ENCODE measurements at places on chromosomes 1 and 21.

DNA sequence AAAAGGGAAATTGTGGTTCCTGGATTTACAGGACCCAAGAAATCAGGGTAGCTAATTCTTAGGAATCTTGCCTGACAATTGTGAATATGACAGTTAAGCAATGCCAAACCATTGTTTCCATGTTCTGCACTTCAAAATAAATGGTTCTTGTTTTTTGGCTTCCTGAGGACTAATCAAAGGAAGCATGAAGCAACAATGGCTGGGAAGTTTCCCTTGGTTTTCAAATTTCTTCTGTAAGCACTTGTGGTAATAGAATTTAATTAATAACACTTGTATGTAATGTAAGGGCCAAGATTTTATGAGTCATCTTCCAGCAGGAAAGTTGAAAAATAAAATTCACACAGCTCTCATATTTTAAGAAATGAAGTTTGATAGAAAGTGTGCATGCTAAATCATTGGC lies 31.7 kb downstream of the JAM2 start:
- no peak for DNase-seq

DNA sequence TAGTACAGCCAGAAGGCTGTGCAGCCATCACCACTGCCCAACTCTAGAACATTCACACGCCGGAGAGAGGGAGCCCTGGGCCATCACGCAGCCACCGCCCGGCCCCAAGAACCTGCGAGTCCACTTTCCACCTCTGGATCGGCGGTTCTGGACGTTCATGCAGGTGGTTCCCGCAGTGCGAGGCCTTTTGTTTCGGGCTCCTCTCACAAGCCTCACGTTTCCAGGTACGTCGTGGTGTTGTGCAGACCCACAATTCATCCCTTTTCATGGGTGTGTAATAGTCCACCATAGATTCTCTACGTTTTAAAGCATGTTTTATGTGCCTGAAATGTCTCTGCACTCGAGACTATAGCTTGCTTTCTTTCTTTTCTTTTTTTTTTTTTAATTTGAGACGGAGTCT lies 23.6 kb downstream of the COL18A1 start:
- no peak for DNase-seq

DNA sequence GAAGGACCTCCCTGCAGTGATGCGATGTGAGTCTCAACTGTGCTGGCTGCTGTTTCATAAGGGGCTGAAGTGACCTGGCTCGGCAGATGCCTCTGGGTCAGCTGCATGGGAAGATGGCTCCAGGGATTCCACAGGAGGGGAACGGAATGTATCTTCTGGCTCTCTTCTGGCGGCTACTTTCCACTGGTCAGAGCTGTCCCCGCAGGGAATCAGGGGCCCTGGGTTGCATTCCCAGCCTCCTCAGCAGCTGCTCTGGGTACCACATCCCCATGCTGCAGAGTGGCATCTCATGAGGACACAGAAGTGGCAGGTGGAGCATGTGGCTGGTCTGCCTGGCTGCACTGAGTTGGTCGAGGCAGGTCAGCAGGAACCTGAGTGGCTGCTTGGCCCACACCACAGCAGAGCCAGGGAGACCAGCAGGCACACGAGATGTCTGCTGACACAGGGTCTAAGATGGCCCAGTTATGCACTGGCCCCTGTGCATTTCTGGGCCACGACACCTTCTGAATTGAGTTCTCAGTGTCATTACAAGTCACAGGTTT lies 42.8 kb downstream of the POFUT2 start:
- DNase-seq = no peak

DNA sequence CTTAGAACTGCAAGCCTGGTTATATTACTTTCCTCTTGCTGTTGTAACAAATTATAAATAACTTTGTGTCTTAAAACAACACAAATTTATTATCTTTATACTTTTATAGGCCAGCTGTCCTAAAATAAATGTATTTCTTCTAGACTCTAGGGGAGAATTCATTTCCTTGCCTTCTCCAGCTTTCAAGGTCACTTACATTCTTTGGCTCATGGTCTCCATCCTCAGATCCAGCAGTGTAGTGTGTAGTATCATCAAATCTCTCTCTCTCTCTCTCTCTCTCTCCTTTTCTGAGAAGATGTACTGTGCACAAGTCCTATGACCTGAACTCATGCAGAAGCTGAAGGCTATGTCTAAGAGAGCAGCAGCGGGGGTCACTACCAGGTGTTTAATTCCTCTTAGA lies 1510.6 kb downstream of the MRPL39 start:
- DNase-seq = no peak

- no peak for DNase-seq
Measured at GRCh38 chr1:116036255-116036654, 59.9 kb downstream of the SLC22A15 start.

- DNase-seq = no peak
Measured at GRCh38 chr1:39554277-39554676, 22.3 kb downstream of the PABPC4 start.

DNA sequence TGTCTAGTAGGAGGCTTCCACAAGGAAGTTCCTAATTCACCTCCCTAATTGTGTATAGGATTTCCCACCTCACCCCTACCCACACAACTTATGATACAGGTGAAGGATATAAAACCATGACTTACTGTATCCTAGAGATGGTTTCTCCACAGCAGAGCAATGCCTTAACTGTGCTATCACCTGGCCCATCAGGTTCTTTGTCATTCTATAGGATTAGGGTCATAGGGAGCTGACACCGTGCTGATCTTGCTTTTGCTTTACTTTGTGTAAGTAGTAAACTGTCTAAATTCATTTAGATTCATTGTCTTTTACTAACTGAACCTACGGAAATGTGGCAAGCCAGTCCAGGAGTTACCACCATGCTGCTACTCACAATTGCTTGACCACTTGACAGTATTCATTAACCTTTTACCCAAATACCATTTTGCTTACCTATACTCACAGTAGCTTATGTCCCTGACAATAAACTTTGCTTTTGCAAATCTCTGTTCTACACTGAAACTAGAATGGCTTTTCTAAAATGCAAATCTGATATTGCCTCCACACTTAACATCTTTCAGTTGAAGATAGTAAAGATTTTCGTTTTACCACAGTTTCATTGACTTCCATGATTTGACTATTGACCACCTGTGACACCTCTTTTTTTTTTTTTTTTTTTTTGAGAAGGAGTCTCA lies 147.6 kb downstream of the IFI44 start:
- no peak for DNase-seq
